ENCODE measurements at places on chromosomes 5 and 9. TPM values are rescaled to one million over a fixed set of nuclear protein-coding genes. Genes with fewer than 3 reads are reported as not detected.

- H3K27me3 ChIP-seq, result no peaks in the 10 kb centered on the region
- H3K4me3 ChIP-seq, result no peak overlapping the region
- DNase-seq, result no peak
- H3K36me3 ChIP-seq, result no peaks in the 10 kb centered on the region
- peaks cover 43% of the 10 kb centered on the region for H3K4me1 ChIP-seq
Observed at GRCh38 chr5:176646049-176646706, 1.1 kb upstream of the TSPAN17 start.

GRCh38 chr5:163496286-163496685, 9.1 kb upstream of the MAT2B start:
- peaks cover 15% of the 10 kb centered on the region for H3K36me3 ChIP-seq
- DNase-seq, result no peak
- H3K27ac ChIP-seq, result no peak overlapping the region
- H3K4me3 ChIP-seq, result no peak overlapping the region
- H3K4me1 ChIP-seq, result no peaks in the 10 kb centered on the region

- peaks cover 10% of the 10 kb centered on the region for H3K4me1 ChIP-seq
- no peaks in the 10 kb centered on the region for H3K27me3 ChIP-seq
- H3K4me3 ChIP-seq, result no peak overlapping the region
- no peak overlapping the region for H3K27ac ChIP-seq
Observed at GRCh38 chr5:418162-419121, 24.5 kb upstream of the EXOC3 start.

DNA sequence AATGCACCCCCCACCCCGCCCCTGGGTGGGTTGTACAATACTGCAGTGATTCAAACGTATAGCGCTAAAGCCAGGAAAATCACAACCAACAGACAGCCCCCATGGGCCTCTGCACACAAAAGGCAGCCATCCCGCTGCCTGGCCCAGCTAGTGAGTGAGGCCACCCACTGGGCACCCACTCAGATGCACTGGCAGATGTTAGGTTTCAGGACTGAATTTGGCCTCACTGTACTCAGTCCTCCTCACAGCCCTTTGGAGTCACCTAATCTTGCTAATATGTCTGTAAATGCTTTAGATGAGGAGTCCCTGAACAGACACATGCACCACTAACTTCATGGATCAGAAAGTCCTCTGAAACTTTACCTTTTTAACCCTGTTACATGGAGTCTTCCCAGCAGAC, 87.7 kb downstream of the FSTL4 start:
- H3K27ac ChIP-seq, result no peak overlapping the region

- DNase-seq, result no peak
- H3K36me3 ChIP-seq, result peaks cover 8% of the 10 kb centered on the region
- peak overlapping the region; percentile 33 for H3K27ac ChIP-seq
- H3K4me3 ChIP-seq, result no peak overlapping the region
Observed at GRCh38 chr9:69877852-69878514, 57.4 kb downstream of the CFAP95 start.

- no peak for DNase-seq
- no peaks in the 10 kb centered on the region for H3K4me1 ChIP-seq
- no peak overlapping the region for H3K27ac ChIP-seq
Observed at GRCh38 chr5:149723374-149723773, 6.7 kb upstream of the PPARGC1B start.

GRCh38 chr9:97763874-97764273, 66.7 kb upstream of the XPA start:
- no peak overlapping the region for H3K27ac ChIP-seq
- no peaks in the 10 kb centered on the region for H3K4me1 ChIP-seq
- 0 out of 2 replicates have a peak, but pooled peaks cover 3% of the 10 kb centered on the region for H3K27me3 ChIP-seq

DNA sequence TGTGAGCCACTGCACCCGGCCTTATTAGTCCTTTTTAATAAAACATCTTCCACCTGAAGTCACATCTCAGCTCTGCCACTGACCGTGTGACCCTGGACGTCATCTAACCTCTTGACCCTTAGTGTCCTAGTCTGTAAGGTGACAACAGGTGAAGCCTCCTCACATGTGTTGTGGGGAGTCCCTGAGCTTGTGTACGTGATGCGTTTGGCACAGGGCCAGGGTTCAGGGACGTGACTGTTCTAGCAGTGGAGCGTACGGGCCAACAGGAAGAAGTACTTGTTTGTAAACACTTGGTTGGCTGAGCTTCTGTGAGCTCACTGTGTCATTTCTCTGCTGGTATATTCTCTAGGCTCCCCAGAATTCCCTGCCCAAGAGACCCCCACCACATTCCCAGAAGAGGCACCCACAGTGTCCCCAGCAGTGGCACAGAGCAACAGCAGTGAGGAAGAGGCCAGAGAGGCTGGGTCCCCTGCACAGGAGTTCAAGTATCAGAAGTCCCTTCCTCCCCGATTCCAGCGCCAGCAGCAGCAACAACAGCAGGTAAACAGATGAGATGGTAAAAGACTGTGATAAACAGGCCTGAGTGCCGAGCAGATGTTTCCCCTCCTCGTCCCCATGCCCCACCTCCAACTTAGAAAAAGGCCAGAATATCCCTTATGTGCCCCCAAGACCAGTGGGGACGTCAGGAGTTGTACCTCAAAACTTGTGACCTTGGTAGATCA, 35.3 kb upstream of the POMT1 start:
- peaks cover 87% of the 10 kb centered on the region for H3K36me3 ChIP-seq
- H3K4me3 ChIP-seq, result no peak overlapping the region
- no peaks in the 10 kb centered on the region for H3K27me3 ChIP-seq
- no peaks in the 10 kb centered on the region for H3K4me1 ChIP-seq
- H3K27ac ChIP-seq, result no peak overlapping the region
- no peak for DNase-seq

- H3K27me3 ChIP-seq, result no peaks in the 10 kb centered on the region
- no peaks in the 10 kb centered on the region for H3K36me3 ChIP-seq
- no peak overlapping the region for H3K4me3 ChIP-seq
- no peak overlapping the region for H3K27ac ChIP-seq
Observed at GRCh38 chr9:127086771-127087170, 35.7 kb downstream of the ANGPTL2 start.

- H3K4me3 ChIP-seq, result no peak overlapping the region
- H3K27me3 ChIP-seq, result no peaks in the 10 kb centered on the region
- no peak for DNase-seq
Observed at GRCh38 chr5:116492776-116493175, 81.8 kb downstream of the SEMA6A start.

DNA sequence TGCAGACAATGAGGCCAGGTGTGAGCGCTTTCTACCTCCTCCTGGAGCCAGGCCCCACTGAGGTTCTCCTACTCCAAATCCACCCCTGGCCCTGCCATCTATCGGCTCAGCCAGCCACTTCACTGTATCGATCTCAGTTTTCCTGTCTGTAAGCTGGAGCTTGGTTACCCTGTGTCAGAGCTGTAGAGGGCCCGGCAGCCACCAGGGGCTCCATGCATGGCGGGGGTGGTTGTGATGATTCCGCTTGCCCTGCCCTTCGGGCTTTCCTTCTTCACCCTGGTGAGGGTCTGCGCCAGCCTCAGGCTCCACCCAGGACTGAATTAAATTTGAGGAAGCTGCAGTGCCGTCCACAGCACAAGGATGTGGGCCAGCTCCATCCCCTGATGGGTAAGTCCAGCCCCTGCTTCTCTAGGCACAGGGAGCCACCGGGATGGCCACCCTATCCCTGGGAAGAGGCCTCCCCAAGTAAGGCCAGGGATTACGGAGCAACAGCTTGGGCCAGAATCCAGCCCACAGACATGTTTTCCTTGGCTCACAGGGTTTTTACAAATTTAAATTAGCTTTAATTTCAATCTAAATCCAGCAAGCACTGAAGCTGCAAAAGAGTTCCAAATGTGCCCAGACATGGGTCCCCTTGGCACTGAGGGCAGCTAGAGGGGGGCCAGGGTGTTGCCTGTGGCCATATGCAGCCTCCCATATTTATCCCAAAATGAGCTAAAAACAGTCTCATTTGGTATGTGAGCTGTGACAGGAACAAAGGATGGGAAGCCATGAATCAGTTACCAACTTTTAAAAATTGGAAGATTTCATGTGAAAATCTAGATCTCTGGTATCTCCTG, 89.1 kb upstream of the FBXW11 start:
- H3K27me3 ChIP-seq, result no peaks in the 10 kb centered on the region
- no peak overlapping the region for H3K27ac ChIP-seq
- peaks cover 3% of the 10 kb centered on the region for H3K4me1 ChIP-seq
- no peak for DNase-seq
- H3K4me3 ChIP-seq, result no peak overlapping the region

DNA sequence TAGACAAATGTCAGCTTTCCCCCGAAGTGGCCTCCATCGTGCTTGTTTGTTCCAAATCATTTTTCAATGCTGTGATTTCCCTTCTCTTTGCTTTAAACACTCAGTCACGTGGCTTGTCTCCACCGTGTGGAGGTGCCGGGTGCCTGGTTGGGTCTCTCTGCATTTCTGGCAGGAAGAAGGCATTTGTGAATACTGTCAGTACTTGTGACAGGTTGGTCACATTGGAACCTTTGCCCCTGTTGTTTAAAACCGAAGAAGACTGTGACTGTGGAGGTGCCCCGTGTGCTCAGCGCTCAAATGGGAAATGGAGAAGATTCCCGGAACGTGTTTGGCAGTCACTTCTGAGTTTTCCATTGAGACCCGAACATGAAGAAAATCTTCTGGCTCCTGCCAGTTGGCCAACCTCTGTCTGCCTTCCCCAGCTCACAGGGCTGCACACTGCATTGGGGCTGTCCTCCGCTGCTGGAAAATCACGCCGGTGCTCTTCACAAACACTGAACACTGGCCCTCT, 74.6 kb downstream of the LMNB1 start:
- peaks cover 4% of the 10 kb centered on the region for H3K36me3 ChIP-seq
- no peak overlapping the region for H3K4me3 ChIP-seq
- H3K27ac ChIP-seq, result no peak overlapping the region
- no peaks in the 10 kb centered on the region for H3K27me3 ChIP-seq
- H3K4me1 ChIP-seq, result peaks cover 6% of the 10 kb centered on the region

GRCh38 chr5:88583471-88583870, 299.5 kb downstream of the MEF2C start:
- no peak overlapping the region for H3K27ac ChIP-seq
- H3K36me3 ChIP-seq, result no peaks in the 10 kb centered on the region
- H3K4me1 ChIP-seq, result no peaks in the 10 kb centered on the region
- no peak for DNase-seq
- H3K27me3 ChIP-seq, result no peaks in the 10 kb centered on the region

DNA sequence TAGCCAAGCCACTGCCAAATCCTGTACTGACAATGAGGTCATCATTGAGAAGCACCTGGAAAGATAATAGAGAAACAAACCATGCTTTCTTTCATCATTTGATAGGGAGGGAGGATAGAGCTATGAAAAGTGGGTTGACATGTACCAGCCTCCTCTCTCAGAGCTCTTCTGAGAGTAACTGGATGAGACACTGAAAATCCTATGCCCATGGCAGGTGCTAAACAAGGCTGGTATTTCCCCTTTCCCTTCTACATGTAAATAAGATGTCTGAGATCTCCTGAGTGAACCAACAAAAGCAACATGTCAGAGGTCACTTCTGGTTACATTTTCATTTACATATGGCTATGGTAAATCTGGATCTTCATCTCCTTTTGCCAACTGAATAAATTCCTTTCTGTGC, 45.3 kb upstream of the TRAF1 start:
- H3K4me3 ChIP-seq, result no peak overlapping the region
- H3K27ac ChIP-seq, result no peak overlapping the region
- no peak for DNase-seq
- H3K4me1 ChIP-seq, result no peaks in the 10 kb centered on the region

DNA sequence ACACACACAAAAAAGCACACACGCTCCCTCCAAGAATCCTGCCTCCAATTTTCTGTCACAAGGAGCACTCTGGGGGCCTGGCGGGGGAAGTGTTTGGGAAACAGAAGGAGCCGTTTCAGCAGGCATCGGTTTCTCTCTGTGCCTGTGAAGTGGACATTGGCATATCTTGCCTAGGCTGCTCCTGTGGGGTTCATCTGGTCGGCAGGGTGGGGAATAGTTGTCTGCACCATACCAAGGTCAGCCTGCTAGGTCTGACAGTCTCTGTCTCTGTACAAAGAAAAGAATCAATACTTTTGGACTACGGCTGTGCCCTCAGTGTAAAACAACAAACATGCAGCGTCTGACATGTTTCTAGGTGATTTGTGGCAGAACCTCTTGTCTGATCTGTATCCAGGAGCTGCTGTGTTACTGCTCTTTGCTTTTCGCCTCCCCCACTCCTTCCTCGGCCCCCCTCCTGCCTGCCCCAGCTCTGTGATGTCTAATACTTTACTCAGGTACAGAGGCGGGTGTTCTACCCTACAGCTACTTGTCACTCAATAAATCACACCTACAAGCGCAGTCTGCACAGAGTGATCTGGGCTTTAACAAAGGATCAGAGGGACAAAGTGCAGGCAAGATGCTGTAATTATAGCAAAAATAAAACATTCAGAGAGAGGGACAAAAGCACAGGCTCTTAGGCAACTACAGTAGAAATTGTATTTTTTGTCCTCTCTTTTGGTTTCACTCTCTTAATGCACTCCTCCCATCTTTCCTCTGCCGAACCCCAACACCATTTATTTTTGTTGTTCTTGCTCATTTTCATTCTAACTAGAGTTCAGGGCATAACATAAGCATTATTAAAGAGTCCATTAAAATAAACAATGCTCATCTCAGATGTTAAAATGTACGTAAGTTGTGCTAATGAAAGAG, 216.7 kb downstream of the BNC2 start:
- no peaks in the 10 kb centered on the region for H3K27me3 ChIP-seq
- H3K4me3 ChIP-seq, result no peak overlapping the region
- H3K27ac ChIP-seq, result peak overlapping the region; percentile 54

DNA sequence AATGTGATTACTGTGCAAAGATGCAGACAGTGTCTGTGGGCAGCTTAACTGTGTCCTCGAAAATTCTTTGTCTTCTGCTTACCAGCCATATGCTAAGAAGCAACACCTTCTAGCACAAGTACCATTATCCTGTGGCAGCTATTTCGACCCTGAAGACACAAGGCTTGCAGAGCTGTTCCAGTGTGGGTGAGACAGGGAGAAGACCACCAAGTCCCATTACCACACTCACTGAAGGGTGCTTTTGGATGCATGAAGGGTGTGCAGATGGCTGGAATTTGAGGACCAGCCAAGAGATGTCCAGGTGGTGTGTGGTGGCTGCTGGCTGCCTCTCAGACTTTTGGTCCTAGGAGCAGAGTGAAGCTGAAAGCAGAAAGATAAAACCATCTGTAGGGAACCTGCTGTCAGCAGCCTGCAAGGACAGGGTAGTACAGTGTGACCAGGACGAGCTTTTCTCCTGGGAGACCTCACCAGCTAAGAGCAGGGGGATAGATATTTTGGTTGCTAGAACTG, 161.8 kb downstream of the ICE1 start:
- no peak for DNase-seq
- H3K4me1 ChIP-seq, result no peaks in the 10 kb centered on the region
- H3K4me3 ChIP-seq, result no peak overlapping the region

- no peaks in the 10 kb centered on the region for H3K36me3 ChIP-seq
- no peaks in the 10 kb centered on the region for H3K27me3 ChIP-seq
- no peak overlapping the region for H3K27ac ChIP-seq
- DNase-seq, result peak; percentile 41
- H3K4me1 ChIP-seq, result no peaks in the 10 kb centered on the region
- H3K4me3 ChIP-seq, result no peak overlapping the region
Observed at GRCh38 chr9:113919382-113919781, 43.3 kb downstream of the ZNF618 start.

The ARHGEF37 gene
- total RNA-seq, result 1.8 TPM

The NXNL2 gene
- 1.9 TPM for total RNA-seq

The BRD3OS gene
- total RNA-seq, result 20.2 TPM

The SHOC1 gene
- not detected for total RNA-seq

The GABRA1 gene
- total RNA-seq, result 17.3 TPM

The OR1N2 gene
- total RNA-seq, result not detected

The FAM169A gene
- total RNA-seq, result 83.1 TPM
